ENCODE measurements at places on chromosomes 4 and X.

DNA sequence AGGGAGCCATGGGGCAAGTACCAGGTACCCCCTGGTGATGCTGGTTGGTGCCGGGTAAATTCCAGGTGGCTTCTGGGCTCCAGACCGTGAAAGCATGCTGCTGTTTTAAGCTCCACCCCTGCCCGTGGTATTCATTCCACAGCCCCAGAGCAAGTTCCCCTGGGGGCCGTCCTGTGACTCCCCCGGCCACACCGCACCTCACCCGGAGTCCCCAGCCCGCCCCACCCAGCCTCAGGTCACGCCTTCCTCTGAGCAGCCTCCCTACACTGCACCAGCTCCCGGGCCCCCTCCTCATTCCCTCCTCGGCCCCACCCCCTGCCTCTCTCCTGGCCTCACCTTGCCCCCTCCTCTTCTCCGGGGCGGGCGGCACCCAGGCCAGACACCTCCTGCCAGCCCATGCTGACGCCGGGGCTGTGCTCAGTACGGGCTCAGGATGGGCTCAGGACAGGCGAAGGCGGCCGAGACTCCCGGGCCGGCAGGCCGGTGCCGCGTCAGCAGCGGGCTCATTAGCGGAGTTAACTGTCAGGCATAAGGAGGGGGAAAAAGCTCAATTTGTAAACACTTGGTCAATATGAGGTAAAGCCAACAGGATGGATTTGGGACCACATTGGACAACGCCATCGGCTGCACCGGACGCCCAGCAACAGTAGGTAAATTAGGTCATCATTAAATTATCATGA lies 127.4 kb downstream of the FAM53A start:
- DNase-seq, result no peak

DNA sequence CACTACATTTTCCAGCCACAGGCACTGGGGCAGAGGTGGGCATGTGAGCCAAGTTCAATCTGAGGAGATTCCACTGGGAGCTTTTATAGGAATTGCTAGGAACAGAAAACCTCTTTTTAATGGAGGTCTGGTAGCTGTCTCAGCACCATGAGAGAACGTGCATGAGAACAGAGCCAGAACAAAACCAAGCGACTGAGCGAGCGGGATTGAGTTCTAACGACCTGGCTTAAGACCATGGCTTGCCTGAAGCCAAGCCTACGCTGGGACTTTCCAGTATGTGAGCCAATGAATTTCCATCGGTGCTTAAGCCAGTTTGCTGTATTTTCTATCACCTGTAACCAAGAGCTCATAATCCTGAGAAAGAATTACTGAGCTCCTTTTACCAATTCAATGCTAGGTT lies 183.7 kb downstream of the NR3C2 start:
- no peak for DNase-seq

GRCh38 chrX:39772057-39772832 lies 325.5 kb downstream of the BCOR start:
- DNase-seq, result no peak

DNA sequence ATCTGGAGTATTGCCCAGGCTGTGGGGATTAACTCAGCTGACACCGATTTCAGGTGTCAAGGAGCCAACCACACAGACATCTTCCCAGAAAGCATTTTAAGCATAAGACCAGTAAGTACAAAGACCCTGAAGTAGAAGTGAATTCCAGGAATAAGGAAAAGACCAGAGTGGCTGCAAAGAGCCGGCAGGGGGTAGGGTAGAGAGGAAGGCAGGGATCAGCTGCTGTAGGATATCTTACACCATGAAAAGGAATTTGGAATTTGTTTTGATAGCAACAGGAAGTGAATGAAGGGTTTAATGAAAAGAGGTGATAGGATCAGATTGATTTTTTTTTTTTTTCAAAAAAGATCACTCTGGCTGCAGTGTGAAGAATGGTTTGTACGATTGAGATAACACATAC lies 113.6 kb upstream of the PPARGC1A start:
- DNase-seq, result no peak

- DNase-seq, result no peak
Observed at GRCh38 chrX:140664939-140665338, 44.6 kb upstream of the LINC00632 start.

Data from NCI-H2171 (cell line).